ENCODE measurements at places on chromosomes 1 and 21.
A peak's percentile ranks its signal among the peaks of the same experiment; 100 is the strongest.

- no peak for DNase-seq
These were observed 40.3 kb downstream of the EPHA2 start for GRCh38 chr1:16115468-16115983.

DNA sequence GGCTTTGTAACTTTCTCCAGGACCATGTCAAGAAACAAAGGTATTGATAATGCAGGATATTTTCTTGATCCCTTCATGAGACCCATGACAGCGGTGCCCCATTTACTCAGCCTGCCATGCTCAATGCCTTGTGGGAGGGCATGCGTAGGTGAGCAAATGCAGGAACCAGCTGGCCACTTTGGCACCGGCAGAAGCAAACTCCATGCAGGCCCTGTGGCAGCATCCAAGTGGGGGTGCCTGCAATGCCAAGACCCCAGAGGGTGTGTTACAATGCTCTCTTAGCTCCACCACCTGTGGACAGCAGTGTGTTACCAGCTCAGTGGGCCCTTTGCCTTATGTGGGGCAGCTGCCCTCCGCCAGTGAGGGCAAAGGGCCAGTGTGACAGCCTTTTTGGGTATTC is 108.1 kb downstream of the ATP1B1 start:
- DNase-seq = no peak

DNA sequence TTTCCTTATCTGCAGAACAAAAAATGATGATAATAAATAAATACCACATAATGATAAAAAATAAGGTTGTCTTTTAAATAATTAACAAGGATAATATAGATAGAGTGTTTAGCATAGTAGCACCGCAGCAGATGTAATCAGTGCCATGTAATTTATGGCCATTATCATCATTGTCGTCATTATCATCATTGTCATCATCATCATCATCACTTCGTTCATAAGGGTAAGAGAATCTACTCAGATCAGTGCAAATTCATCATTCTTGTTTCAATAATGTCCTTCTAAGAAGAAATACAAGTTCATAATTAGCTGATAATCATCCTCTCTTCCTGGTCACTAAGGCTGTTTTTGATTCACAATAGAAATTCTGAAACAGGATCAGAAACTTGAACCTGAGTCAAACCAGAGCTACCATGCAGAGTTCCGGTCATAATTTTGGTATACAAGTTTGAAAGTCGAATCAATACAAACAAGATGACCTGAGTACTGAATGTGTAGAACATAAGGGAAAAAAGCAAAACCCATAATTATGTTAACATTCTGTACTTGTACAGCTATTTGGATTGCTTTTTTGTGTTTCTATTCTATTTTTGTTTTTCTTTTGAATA is 172.0 kb downstream of the LRRC40 start:
- no peak for DNase-seq

DNA sequence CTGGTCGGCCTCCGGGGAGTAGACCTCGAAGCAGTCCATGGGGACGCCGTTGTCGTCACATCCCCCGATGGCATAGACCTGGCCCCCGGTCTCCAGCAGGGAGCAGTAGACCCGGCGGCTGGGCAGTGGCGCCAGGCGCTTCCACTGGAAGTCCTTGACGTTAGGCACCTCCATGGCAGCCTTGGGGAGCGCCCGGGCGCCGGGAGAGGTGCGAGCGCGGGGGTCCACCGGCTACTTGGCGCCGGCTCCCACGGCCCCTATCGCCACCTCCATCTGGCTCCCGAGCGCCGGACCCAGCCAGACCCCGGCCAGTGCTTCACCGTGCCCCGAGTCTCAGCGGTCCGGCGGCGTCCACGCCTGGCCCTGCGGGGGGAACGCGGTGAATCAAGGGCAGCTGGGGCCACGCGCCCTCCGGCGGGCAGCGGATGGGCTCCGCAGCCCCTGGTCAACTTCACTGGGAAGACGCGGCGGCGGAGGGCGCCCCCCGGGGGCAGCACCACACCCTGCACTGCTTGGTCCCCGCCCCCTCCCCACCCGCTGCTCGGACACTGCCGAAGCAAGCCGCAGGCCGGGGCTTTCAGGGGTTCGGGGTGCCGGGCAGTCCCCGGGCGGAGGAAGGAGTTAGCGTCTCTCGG is 13.2 kb downstream of the KLHDC8A start:
- no peak for DNase-seq

DNA sequence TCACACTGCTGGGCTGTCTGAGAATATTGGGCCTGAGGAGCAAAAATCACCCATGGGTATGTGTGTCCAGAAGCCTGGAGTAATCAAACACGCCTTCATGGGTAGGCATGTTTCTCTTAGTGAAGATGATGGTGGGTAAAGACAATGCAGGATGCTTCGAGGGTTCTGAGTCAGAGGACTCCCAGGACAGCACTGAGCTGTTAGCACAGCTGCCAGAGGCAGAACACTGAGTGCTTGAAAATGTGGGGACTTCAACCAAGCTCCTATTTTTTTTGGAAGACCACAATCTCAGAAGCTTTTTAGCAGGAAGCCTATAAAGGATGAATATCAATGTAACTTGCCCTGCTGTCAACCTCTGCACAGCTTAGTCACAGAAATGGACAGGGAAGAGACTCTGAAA is 7.9 kb upstream of the NT5C1A start:
- DNase-seq = no peak

DNA sequence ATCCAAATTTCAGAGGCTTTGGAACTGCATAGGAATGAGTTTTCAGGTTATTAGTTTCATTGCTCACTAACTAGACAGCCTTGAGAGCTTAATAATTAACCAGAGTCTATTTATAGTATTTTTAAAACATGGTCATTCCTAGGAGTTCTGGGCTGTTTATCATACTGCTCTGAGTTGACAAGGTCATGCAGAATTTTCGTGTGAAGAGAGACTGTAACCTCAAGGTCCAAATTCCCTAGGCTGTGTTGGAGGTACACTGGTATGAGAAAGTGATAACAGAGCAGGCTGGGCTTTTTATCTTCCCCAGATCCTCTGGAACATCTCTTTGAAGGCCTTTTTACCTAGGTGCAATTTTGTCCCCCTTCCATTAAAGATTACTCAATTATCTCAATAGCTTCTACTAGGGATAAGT is 736.3 kb downstream of the LTN1 start:
- DNase-seq = peak; percentile 36

DNA sequence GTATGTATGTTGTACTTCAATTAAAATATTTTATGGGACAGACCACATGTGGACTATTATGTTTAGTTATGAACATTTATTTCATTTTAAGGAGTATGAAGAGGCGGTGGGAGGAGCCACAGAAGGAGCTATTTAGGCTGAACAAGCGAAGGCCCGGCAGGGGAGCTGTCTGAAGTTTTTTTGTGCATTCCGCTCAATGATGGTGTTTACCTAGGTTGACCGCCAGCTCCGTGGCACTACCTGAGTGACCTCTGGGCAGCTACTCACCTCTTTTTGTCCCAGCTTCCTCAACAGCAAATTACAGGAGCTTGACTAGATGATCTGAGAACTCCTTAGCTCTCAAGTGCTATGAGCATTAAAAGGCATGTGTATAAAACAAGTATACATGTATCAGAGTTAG is 32.7 kb upstream of the C1orf198 start:
- no peak for DNase-seq

GRCh38 chr1:237583270-237583669 is 307.5 kb downstream of the ZP4 start:
- no peak for DNase-seq

GRCh38 chr21:38211321-38211720 is 45.5 kb upstream of the KCNJ15 start:
- DNase-seq = no peak

- no peak for DNase-seq
These were observed 2.5 kb upstream of the TFAP2E start for GRCh38 chr1:35570589-35571137.

GRCh38 chr1:237134929-237135328 is 92.9 kb downstream of the RYR2 start:
- DNase-seq = no peak

- no peak for DNase-seq
These were observed 80.6 kb downstream of the KCTD3 start for GRCh38 chr1:215647738-215648137.

- no peak for DNase-seq
These were observed 75.9 kb downstream of the CAMTA1 start for GRCh38 chr1:6861075-6861724.

GRCh38 chr1:208028526-208028925 is 117.6 kb upstream of the CD34 start:
- no peak for DNase-seq

DNA sequence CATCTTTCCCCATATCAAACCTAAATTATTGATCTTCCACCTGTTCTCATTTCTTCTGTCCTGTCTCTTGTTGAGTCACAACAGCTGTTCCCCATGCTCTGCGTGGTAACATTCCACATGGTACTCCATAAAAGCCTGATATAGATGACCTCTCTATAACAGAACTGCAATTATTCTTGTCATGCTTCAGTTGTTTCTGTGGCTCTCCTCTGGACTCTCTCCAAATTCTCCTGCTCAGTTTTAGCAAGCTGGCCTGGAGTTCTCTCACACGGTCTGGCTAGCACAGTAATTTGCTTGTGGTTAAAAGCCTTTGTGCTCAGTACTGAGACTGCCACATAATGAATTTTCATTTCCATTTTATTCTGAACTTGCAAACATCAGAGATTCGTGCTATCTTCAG is 10.6 kb upstream of the LRRC39 start:
- peak; percentile 59 for DNase-seq

- DNase-seq = no peak
These were observed 11.5 kb downstream of the KCNA2 start for GRCh38 chr1:110594456-110595352.

GRCh38 chr1:12469493-12469892 is 148.5 kb downstream of the DHRS3 start:
- no peak for DNase-seq

- DNase-seq = peak; percentile 27
These were observed 14.3 kb upstream of the PROK1 start for GRCh38 chr1:110436635-110437034.

- DNase-seq = no peak
These were observed 193.8 kb downstream of the ST6GALNAC3 start for GRCh38 chr1:76268341-76268740.

DNA sequence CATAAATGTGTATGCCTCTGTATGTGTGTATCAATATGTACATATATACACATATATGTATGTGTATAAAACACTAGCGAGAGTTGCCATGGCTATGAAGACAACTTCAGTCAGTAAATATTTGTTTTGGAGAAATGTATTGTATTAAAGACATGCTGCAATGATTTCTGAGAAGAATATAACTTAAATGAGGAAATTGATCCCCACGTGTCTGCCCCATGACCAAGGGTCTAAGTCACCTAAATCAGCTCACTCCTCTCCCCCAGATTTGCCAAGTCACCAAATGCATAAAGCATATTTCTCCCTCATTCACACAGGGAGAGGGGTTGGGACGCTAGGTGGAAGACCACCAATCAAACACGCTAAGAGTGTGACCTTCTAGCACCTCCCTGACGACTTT is 58.3 kb upstream of the LYST start:
- DNase-seq = no peak

- no peak for DNase-seq
These were observed 49.7 kb downstream of the APP start for GRCh38 chr21:26120828-26121227.

DNA sequence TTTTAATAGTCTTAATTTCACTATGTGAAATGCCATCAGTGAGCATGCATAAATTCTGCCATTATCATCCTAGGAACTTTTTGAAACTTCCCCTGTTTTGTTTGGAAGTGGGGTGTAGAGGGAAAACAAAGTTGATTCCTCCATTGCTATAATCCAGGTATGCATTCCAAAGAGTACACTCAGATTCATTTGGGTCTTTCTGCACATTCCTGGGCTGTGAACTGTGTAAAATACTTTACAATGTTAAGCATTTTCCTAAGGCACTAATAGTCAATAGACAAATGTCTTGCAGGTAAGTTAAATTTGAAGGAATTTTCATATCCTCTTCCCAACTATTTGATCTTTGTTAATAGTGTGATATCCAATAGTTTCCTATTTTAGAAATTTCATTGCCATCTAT is 36.2 kb downstream of the SGIP1 start:
- no peak for DNase-seq

DNA sequence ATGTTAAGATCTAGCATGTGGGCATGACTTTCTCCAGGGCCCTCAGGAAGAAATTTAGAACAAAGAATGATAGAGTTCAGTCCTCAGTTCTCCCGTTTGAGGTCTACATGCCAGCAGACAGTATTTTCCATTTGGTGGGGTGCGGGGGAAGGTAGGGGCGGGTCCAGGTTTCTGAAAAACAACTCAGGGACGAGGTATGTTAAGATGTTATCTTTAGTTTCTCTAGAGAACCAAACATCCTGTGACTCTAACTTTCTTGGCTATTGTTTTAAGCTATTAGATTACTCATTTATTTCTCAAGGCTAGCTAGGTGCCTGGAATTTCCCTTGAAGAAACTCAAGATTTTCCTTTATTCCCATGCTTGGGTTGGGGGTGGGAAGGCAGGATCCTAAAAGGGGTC is 42.3 kb upstream of the SYT14 start:
- no peak for DNase-seq

DNA sequence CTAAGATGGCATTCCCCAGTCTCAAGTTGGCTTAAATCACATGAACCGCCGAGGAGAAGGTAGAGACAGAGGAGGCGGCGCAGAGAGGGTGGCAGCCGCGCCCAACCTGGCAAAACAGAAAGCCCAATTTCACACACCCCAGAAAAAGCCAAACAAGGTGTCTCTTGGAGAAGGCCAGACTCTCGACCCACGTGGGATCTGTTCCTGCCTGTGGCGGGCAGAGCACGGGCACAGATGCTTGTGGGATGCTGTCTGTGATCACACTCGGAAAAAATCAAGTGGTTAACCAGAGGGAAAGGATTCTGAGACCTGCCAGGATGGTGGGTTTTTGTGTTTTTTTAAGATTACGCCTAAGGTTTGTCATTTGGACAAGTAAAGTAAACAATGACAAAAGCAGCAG is 80.7 kb downstream of the MRPL37 start:
- no peak for DNase-seq

GRCh38 chr1:160068225-160068624 is 1.7 kb downstream of the KCNJ10 start:
- no peak for DNase-seq
